Neural progenitor cell (in vitro differentiated cells): ENCODE measurements at places on chromosomes 12 and 14. TPM values are rescaled to one million over a fixed set of nuclear protein-coding genes. Genes with fewer than 3 reads are reported as not detected.

DNA sequence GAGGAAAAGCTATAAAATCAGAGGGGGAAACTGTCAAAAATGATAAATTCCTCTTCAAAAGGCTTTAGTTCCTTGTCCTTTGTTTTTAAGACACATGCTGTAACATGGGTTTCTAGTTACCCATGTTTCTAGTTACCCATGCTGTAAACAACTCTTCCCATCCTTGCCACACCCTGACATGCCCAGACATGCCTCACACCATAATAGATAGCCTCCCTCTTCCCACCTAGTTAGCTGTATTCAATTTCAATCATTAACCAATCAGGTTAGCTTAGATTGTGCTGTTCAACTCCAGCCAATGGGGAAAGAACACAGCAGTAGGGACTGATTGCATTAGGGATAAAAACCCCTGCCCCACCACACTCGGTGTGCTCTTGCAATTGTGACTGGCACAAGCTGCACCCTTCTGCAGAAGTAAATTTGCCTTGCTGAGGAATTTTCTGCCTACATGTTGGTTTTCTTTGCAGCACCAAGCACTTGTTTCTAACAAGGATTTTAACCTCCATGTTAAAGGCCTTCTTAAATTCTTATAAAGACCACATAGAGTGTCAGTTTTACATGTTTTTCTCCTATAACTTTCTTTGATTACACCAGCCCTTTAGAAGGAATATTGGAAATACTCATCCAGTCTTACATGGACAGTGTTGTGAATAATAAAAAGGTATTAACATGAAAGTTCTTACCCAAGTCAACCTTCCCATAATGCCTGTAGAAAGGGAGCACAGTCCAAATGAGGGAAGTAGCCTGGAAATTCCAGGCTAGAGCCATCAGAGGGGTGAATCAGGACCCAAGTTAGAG is 32.5 kb upstream of the LALBA start:
- no peak overlapping the region for H3K4me3 ChIP-seq
- no peaks in the 10 kb centered on the region for H3K36me3 ChIP-seq
- peaks cover 5% of the 10 kb centered on the region for H3K4me1 ChIP-seq
- H3K27ac ChIP-seq, result no peak overlapping the region

DNA sequence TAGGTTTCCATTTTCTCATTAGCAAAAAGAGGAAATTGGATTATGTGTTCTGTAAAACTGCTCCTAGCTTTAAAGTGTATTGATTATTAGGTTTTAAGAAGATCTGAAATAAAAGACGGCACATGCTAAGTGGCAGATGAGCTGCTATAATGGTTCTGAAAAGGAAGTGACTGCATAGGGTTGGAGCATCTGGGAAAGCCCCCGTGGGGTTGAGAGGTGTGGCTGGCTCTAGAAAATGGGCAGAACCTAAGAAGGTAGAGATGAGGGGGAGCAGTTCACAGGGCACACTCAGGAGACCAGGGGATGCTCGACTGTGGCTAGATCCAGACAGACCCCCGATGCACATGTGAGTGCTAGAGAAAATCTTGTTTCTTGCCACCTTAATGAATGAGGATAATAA is 1.9 kb downstream of the IFNG-AS1 start:
- H3K27me3 ChIP-seq, result no peaks in the 10 kb centered on the region
- peaks cover 12% of the 10 kb centered on the region for H3K4me1 ChIP-seq
- H3K36me3 ChIP-seq, result no peaks in the 10 kb centered on the region
- H3K27ac ChIP-seq, result no peak overlapping the region
- no peak for DNase-seq

GRCh38 chr14:80477388-80478160 is 266.3 kb upstream of the DIO2 start:
- H3K27ac ChIP-seq, result no peak overlapping the region
- no peak for DNase-seq
- H3K36me3 ChIP-seq, result no peaks in the 10 kb centered on the region
- H3K4me3 ChIP-seq, result no peak overlapping the region
- H3K27me3 ChIP-seq, result no peaks in the 10 kb centered on the region

DNA sequence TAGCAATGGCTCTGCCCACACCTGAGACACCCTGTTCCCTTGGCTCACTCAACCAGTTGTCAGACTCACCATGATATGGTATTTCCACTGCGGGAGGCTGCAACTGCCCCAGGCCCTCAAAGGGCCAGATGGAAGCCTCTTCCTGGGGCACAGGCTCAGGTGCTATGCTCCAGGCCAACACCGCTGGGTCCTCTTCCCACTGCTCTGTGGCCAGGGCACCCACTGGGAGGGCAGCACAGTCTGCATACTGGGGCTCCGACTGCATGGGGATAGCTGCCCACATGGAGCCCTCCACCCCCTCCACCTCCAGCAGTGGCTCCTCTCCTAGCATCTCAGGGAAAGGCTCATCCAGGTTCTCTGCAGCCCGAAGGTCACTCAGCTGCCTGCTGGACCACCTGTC is 3.7 kb downstream of the ANGEL1 start:
- no peak overlapping the region for H3K4me3 ChIP-seq
- DNase-seq, result no peak
- no peaks in the 10 kb centered on the region for H3K27me3 ChIP-seq
- H3K27ac ChIP-seq, result no peak overlapping the region
- H3K4me1 ChIP-seq, result peaks cover 11% of the 10 kb centered on the region
- H3K36me3 ChIP-seq, result no peaks in the 10 kb centered on the region

DNA sequence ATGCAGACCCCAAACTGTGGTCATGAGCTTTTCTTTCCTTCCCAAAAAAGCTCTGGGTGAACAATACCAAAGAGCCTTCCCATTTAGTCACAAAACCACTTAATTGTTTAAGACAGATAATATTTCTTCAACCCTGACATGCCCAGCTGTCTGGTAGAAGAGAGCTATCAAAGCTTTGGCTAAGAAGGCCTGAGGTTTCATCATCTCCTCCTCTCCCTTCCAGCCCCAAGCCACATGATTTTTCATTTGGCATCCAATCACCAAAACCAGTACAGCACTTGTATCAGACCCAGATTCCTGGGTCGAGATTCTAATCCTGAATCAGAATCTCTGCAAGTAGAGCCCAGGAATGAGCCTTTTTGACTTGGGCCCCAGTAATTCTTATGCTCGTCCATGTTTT is 199.6 kb upstream of the TMEM260 start:
- no peak overlapping the region for H3K27ac ChIP-seq
- no peaks in the 10 kb centered on the region for H3K4me1 ChIP-seq
- no peak overlapping the region for H3K4me3 ChIP-seq
- no peak for DNase-seq

Gene DPF3
- not detected in 2 replicates for total RNA-seq

Gene ENDOU
- total RNA-seq, result not detected in 2 replicates

Gene RFX4
- 0.22 and 3.4 TPM in 2 replicates for total RNA-seq
